8988T (cell line): ENCODE measurements at places on chromosomes 11 and 22.

GRCh38 chr11:130118636-130119387 is 40.8 kb upstream of the ST14 start:
- no peak for DNase-seq

GRCh38 chr22:27075028-27075678 is 417.8 kb downstream of the MIAT start:
- DNase-seq: no peak

GRCh38 chr11:37320921-37321320 is 722.9 kb upstream of the RAG2 start:
- no peak for DNase-seq

GRCh38 chr11:96075532-96075959 is 151.6 kb upstream of the MTMR2 start:
- DNase-seq: no peak

GRCh38 chr22:50267591-50268390 is 2.4 kb downstream of the MAPK11 start:
- no peak for DNase-seq

DNA sequence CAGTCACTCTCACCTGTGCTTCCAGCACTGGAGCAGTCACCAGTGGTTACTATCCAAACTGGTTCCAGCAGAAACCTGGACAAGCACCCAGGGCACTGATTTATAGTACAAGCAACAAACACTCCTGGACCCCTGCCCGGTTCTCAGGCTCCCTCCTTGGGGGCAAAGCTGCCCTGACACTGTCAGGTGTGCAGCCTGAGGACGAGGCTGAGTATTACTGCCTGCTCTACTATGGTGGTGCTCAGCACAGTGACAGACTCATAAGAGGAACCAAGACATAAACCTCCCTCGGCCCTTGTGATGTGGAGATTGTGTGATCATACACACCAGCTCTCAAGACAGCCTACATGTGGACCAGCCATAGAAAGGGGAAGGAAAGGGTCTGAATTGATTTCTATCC is 113.3 kb downstream of the ZNF280B start:
- DNase-seq: no peak

GRCh38 chr11:29527391-29527936 is 489.4 kb downstream of the KCNA4 start:
- no peak for DNase-seq

GRCh38 chr22:24961217-24961844 is 8.8 kb downstream of the KIAA1671 start:
- DNase-seq: no peak

DNA sequence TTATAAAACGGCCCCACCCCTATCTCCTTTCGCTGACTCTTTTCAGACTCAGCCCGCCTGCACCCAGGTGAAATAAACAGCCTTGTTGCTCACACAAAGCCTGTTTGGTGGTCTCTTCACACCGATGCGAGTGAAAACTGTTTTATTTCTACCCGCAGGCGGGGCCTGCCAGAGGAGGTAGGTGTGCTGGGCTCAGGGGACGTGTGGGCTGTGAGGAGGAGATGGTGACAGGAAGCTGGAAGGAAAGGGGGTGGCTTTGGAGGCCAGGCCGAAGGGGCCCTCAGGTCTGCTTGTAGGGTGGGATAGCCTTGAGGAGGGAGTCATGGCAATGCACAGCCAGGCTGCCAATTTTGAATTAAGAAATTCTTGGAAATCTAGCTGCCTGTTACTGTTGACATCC is 21.3 kb upstream of the KRTAP5-7 start:
- DNase-seq: no peak

- DNase-seq: no peak
Observed at GRCh38 chr22:22669093-22669492, 24.7 kb downstream of the GGTLC2 start.

DNA sequence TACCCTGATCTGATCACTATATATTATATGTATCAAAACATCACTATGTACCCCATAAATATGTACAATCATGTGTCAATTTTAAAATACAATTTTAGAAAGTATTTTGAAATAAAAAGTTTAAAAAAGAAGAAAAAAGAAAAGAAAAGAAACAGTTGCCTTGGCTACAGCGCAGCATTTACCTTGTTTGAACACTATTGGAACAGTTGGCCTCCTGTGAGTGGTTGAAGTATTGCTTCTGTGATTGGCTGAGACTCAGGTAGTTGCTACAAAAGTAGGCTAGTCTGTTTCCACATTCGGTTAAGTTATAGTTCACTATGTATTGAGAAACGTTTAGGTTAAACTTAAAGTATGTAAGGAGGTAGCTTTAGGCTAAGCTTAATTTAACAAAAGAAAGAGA is 7.9 kb upstream of the DTX4 start:
- DNase-seq: no peak

DNA sequence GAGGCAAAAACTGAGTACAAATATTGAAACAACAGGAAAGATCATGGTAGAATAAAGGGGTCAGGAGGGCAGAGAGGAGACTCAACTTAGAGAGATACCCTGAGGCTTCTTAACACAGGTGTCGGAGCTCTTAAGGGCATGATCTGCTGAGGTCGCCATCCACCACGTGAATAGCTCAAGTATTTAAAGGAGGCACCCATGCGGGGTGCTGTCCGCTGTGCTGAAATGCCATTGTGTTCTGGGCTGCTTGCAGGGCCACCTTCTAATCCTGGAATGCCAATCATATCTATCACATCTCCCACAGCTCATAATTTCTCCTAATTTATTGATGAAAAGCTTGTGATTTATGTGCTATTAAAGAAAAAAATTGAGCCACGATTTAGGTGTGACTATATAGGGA is 90.2 kb downstream of the SEZ6L start:
- DNase-seq: no peak

DNA sequence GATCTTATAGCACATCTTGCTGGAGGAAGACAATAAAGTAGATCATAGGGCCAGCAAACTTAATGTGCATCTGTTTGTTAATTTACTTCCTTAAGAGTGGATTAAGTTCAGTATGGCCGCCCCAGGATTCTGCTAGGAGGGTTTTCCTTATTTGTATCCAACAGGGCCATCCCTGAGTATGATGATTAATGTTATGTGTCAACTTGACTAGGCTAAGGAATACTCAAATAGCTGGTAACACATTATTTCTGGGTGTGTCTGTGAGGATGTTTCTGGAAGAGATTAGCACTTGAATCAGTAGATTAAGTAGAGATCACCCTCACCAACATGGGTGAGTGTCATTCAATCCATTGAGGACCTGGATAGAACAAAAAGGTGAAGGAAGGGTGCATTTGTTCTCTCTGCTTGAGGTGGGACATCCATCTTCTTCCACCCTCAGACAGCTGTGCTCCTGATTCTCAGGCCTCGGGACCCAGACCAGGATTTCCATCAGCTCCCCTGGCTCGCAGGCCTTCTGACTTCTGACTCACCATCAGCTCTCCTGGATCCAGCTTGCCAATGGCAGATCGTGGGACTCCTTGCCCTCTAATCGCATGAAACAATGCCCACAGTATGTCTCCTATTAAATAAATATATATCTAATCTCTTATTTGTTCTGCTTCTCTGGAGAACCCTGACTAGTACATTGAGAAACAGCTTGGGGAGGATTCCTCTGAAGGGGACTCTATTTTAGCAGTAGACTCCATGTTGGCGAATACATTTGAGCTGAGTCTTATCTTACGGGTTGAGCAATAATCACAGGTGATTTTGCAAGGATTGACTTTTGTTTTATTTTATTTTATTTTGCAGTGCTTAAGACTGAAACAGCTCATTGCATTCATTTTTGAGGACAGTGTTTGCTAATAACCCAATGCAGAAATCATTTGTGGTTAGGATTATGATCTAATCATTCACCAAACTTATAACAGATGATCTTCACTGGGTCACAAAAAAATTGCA is 9.0 kb upstream of the ZBTB44 start:
- no peak for DNase-seq

- DNase-seq: no peak
Observed at GRCh38 chr11:17449158-17449557, 27.5 kb downstream of the ABCC8 start.

DNA sequence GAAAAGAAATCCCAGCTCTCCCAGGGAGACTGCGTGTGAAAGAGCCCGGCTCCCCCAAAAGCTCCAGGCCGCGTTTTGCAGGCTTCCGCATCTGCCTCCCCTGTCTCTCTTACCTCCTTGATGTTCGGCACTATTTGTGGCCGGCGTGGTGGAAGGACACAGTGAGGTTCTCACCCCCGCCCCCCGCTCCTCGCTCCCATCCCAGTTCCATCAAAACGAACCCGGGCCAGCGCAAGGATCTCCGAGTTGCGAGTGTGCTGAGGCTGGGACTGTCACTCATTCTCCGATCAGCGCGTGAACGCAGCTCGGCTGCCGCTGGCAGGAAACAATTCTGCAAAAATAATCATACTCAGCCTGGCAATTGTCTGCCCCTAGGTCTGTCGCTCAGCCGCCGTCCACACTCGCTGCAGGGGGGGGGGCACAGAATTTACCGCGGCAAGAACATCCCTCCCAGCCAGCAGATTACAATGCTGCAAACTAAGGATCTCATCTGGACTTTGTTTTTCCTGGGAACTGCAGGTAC is at the start of gene NCAM1:
Gene NCAM1, plus strand, starts transcription at position 275 of the 523 bp plus-strand sequence.
- peak; percentile 51 for DNase-seq

DNA sequence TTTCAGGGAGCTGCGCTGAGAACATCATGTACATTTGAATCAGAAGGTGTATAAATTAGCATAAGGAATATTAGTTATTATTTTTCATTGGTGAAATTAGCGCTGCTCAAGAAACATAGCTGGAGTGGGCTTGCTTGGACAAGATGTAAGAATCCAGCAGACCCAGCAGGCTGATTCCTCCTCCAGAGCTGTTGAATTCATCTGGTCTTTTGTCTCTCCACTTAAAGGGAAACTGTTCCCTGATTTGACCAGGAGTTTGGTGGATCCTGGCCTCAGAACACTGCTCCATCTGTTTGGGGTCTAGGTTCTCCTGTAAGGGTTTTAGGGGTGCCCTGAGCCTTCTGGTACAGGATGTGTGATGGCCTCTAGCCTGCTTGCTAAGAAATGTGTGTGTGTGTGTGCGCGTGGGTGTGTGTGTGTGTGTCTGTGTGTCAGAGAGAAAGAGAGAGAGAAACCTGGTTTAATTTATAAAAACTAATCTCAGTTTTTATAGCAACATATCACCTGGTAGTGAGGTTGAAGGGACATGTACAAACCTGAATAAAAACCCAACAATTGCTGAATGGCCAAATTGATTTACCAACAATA is 8.3 kb upstream of the SORL1 start:
- no peak for DNase-seq

DNA sequence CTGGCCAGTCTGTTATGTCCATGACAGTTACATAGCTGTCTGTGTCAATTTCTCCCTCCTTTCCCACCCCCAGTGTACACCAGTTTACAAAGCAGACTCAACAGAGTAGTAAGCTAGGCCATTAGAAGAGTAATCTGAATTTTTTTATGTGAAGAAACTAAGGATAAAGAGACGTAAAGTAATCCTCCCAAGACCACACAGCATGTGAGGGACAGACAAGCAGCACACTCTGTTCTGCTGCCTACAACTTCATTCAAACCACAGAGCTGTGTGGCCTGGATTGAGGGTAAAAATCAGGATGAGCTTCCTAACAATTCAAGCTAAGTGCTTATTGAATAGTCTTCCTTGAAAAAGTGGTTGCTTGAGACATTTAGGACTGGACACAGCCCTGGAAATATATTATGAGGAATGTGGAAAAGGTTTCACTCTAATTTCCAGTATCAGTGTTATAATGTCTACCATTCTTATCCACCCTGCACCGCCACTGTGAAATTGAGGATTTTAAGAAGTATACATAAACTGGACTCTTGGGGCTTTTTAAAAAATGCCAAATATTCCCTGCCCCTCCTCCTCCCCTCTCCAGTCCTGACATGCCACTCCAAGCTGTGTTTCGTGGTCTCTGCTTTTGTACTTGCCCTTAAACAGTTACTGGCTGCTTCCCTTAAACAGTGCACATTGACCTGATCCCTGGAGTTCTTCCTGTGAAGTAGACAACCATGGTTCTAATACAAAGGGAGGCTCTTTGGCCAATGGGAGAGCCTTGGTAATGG is 40.9 kb downstream of the EXT2 start:
- DNase-seq: no peak

DNA sequence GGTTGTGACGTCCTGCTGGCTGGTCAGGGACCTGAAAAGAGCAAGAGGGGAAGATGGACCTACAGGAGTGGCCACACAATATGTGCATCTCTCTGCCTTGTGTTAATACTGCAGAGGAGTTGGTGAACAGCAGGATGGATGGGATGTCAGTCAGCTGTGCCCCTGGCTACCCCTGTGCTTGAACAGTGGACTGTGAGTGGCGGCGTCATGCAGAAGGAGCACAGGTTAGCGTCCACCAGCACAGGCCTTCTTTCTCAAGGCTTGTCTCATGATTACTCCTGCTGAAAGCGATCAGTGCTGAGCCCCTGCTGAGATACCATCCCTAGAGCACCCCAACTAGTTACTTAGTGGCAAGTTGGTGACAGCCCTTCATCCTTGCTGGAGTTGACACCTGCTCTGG is 3.8 kb upstream of the CHKB start:
- DNase-seq: no peak

DNA sequence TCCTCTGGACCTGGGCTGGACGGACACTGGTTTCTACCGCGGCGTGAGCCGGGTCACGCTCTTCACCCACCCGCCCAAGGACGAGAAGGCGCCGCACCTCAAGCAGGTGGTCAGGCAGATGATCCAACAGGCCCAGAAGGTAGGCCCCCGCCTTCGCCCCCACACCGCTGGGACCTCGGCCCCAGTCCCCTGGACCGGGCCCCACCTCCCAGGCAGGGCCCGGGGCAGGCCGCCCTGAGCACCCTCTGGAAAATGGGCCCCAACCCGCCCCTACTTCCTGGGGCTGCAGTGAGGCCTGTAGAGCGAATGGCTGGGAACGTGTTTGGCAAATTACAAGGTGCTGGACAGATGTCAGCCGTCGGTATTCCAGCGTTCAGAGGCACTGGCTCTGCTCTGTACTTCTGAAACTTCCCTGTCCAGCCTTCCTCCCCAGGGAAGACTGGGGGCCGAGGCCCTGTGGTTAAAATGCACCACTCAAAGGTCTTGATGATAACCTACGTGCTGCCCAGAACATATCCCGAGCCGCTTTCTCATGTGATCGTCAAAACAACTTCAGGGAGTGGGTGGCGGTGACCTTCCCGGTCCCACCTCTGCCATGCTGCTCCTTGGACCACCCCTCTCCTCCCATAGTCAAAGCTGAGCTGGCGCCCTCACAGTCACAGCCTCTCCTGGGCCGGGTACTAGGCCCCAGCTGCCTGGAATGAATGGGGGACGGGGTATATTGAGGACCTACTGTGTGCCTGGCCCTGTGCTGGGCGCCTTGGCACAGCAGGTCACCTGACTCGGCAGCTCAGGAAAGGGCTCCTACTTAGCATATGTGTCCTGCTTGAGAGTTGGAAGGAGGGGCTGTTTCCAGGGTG is 869 bp downstream of the FAM83F start:
- DNase-seq: no peak

GRCh38 chr11:74839971-74840370 is 91.3 kb downstream of the RNF169 start:
- DNase-seq: no peak

GRCh38 chr22:19869497-19870152 is 15.0 kb upstream of the GNB1L start:
- no peak for DNase-seq

GRCh38 chr22:32353292-32353691 is 4.4 kb upstream of the RFPL3 start:
- no peak for DNase-seq
